ENCODE measurements at places on chromosomes 1 and 21.
A peak's percentile ranks its signal among the peaks of the same experiment; 100 is the strongest.

- DNase-seq, result no peak
These were observed 14.3 kb downstream of the TTLL10 start for GRCh38 chr1:1187938-1188337.

GRCh38 chr1:118023199-118023598 is 93.7 kb downstream of the WDR3 start:
- DNase-seq, result no peak

GRCh38 chr1:14968251-14968851 is 185.2 kb upstream of the TMEM51 start:
- DNase-seq, result no peak

GRCh38 chr1:31580513-31580870 is 4.2 kb downstream of the TINAGL1 start:
- no peak for DNase-seq

GRCh38 chr1:229025576-229025975 is 245.3 kb upstream of the RAB4A start:
- DNase-seq, result no peak

- no peak for DNase-seq
These were observed 92.5 kb upstream of the SIM2 start for GRCh38 chr21:36606287-36606982.

GRCh38 chr21:37294679-37295078 is 27.5 kb upstream of the VPS26C start:
- DNase-seq, result no peak

DNA sequence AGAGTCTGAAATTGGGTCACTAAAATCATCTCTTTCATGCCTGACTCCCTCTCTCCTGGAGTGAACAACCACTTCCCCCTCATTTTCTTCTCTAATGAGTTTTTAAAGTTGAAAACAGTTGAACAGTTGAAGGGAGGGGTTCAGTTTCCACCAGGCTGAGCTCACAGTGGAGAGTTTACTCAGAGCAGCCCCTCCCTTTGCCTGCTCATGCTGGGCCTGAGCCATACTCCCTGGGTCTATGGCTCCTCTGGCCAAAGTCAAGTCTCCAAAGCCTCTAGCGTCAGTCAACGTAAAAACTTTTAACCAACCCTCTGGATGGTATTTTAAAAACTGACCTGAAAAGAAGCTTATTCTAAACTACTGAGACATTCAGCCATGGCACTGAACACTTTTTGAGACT is 100.8 kb upstream of the RNPC3 start:
- no peak for DNase-seq

GRCh38 chr1:183592733-183593132 is 2.5 kb upstream of the NCF2 start:
- DNase-seq, result peak; percentile 63

GRCh38 chr1:91730801-91731732 is 154.9 kb downstream of the TGFBR3 start:
- no peak for DNase-seq

GRCh38 chr1:27572019-27572678 is 31.8 kb downstream of the AHDC1 start:
- DNase-seq, result no peak

GRCh38 chr21:22154579-22155274 is 1156.5 kb downstream of the NCAM2 start:
- no peak for DNase-seq

DNA sequence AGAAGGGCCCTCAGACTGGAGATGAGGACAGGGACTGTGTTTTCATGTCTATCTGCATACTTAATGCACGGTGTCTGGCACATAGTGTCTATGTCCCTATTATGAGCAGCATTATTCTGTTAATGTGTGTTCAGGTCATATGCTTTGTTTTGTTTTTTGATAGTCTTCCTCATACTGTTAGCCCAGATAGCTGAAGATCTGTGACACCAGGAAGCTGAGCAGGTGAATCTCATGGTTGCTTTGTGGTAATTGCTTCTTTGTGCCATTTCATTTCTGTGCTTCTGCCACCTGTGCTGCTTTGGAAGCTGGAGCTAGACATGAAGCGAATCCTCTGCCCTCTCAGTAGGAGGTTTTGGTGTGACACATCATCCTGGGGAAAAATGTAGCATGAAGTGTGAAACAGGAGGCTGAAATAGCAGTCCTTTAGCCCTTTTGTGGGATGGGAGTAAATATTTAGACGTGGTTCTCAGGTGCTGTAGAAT is 15.8 kb downstream of the SMAP2 start:
- peak; percentile 48 for DNase-seq

DNA sequence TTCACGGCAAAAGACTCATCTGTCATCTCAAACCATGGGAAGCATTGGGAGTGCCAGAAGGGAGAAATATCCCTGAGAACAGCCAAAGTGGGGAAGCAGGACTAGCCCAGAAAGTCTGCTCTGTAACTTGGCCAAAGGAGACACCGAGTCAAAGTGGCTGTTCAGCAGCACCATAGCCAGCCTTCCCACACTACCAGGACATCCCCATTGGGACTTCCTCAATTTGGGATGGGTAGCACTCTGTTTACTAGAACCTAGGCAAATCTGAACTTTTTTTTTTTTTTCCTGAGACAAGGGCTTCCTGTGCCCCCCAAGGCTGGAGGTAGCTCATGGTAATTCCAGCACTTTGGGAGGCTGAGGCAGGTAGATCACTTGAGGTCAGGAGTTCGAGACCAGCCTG is 93.0 kb downstream of the ENAH start:
- DNase-seq, result no peak

DNA sequence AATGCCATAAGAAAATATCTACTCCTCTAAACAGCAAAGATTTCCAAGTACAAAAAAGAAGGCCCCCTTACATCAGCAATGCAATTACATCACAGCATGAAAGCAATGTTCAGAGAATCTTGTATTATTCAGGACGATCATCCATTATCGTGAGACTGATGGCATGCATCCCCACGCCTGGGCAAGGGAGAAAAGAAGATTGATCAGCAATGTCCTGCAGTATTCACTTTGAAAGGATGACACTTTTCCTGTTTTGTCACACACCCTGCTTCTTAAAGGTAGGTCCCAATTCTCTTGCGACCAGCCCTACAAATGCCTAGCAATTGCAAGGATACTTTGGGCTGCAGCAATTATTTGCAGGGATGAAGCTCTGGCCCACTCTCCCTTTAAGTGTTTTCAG is 108.7 kb downstream of the TOMM20 start:
- no peak for DNase-seq

DNA sequence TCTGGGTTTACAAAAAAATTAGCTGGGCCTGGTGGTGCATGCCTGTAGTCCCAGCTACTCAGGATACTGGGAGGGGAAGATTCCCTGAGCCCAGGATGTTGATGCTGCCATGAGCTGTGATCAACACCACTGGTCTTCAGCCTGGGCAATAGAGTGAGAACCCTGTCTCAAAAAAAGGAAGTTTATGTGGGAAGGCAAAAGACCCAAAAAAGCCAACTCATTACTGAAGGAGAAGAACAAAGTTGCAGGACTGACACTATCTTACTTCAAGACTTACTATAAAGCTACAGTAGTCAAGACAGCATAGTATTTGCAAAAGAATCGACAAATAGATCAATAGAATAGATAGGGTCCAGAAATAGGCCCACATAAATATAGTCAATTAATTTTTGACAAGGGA is 9.2 kb upstream of the PTGS2 start:
- no peak for DNase-seq

GRCh38 chr1:155210314-155211104 is 2.0 kb downstream of the MTX1 start:
- DNase-seq, result no peak

DNA sequence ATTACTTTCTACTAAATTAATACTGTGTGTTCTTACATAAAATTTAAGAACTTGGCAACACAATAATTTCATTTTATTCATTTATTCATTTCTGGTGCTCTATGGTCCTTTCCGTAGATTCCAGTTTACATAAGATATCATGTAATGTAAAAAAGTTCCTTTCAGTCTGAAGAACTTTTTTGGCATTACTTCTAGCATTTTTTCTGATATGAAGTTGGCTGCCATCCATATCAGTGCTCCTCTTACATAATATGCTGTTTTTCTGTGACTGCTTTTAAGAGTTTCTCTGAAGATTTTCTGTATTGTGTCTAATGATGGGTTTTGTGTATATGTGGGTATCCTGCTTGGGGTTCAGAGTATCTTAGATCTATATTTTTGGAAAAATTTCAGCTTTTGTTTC is 34.8 kb downstream of the LIN9 start:
- DNase-seq, result no peak

- no peak for DNase-seq
These were observed 40.4 kb downstream of the SLC9A1 start for GRCh38 chr1:27114546-27114945.

Measured in B cell (primary cell).